Hematopoietic multipotent progenitor cell treated with erythropoietin and hydrocortisone succinate and interleukin-3 and kit ligand, for 6 days (in vitro differentiated cells): ENCODE measurements at places on chromosomes 2 and 18.
A peak's percentile ranks its signal among the peaks of the same experiment; 100 is the strongest.

DNA sequence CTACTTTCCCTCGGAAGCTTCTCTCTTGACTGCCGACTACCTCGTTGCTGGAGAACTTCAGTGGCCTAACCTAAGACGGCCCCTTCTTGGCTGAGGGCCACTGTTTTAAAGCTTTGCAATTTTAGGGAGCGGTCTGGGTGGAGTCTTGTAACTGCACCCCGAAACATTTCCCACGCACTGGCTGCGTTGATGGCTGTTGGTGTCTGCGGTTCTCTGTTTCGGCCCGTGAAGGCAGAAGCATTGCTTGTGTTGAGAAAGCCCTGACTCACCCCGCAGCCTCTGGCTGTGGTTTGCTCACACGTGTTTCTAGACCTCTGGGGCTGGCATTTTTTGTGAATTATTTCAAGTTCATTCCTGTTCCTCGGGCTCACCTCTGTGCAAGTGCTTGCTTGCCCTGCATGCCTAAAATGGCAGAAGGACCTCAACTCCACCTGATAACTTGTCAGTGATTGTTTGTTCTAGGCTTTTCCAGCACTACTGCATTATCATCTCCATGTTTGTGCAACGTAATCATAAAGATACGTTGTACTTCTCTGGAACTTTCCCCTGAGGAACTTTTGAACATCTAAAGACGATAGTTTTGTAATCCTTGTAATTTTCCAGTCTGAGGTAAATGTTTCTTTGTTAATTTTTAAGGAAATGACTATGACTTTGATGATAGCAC, 94.2 kb upstream of the DLX2 start:
- peak; percentile 57 for DNase-seq

GRCh38 chr2:12636837-12637581, 79.7 kb upstream of the TRIB2 start:
- no peak for DNase-seq

DNA sequence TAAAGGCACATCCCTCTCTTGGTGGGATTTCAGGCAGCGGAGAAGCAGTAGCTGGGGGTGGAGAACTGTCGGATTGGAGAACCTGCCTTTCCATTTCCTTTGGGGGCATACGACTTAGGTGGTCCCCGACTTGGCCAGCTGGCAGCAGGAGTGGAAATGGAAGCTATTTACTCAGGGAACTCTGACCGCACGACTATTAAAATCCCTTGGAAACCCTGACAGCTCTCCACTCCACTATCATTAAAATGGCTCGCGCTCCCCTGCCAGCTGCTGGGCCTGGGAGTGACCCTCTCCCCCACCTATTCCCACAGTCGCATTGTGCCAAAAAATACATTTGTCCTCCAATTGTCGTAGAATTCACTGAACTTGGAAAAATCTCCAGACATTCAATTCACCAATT, 77.7 kb upstream of the APCDD1 start:
- no peak for DNase-seq

GRCh38 chr2:233053928-233054784, 6.0 kb upstream of the INPP5D start:
- DNase-seq, result peak; percentile 77

DNA sequence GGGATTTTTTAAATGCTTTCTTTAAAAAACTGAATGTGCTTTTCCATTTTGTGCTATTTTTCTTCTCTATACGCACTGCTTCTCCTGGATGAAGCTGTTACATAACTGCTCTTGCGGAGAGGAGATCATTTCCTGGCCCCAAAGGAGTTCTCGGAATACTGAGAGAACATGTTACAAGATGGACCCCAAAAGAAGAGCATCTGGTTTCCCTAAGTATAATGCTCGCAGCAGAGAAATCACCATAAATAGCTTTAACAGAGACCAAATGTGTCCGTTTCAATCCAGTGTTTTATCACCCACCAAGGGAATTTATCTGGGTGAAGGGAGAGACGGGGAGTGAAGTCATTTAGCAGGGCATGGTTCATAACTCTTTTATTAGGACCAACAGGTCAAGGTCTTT, 80.1 kb downstream of the RBM43 start:
- DNase-seq, result no peak

DNA sequence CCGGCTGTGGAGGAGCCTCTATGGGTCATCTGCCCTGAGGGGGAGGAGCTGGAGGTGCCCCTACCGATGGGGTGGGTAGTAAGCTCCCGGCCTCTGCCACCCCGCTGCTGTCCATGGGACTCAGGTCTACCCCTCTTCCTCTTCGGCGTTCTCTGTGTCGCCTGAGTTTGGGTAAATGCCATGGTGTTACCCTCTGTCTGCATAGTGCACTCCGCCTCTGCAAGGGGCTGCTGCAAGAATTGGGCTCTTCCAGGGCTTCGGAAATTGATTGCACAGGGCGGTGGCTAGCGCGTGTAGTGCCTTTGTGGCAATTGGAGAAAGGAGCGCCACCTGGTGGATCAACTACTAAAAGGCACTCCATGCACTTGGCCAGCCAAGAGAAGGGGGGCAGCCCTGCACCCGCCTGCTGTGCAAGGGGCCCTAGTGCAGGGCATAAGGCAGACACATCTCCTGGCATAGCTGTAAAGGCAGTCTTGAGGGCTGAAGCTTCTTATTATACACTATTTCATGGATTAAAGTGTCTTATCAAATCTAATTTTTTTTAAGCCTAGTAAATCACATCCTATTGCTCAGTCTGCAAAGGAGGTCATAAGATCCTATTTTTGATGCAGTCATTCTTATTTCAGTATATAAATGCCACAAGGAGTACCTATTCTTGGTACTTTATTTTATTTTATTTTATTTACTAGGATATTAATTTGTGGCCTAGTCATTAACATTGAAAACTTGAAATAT, 308.9 kb downstream of the PDE11A start:
- peak; percentile 93 for DNase-seq

GRCh38 chr2:7348761-7349160, 431.5 kb downstream of the RNF144A start:
- DNase-seq, result no peak

- no peak for DNase-seq
These were observed 99.1 kb downstream of the EN1 start for GRCh38 chr2:118748245-118748885.

GRCh38 chr18:63319383-63320122, at the start of gene BCL2:
Gene BCL2, minus strand, starts transcription at chr18:63319769.
- peak; percentile 66 for DNase-seq

- DNase-seq, result no peak
These were observed 10.4 kb upstream of the MAP4K3 start for GRCh38 chr2:39447266-39448168.

GRCh38 chr18:70380915-70381896, 92.4 kb downstream of the SOCS6 start:
- DNase-seq, result peak; percentile 46

GRCh38 chr18:9876212-9876866, 9.4 kb upstream of the TXNDC2 start:
- peak; percentile 22 for DNase-seq

GRCh38 chr2:128520791-128521190, 202.1 kb upstream of the HS6ST1 start:
- DNase-seq, result peak; percentile 54

- no peak for DNase-seq
These were observed 185.1 kb upstream of the ZNF804A start for GRCh38 chr2:184413221-184413620.

DNA sequence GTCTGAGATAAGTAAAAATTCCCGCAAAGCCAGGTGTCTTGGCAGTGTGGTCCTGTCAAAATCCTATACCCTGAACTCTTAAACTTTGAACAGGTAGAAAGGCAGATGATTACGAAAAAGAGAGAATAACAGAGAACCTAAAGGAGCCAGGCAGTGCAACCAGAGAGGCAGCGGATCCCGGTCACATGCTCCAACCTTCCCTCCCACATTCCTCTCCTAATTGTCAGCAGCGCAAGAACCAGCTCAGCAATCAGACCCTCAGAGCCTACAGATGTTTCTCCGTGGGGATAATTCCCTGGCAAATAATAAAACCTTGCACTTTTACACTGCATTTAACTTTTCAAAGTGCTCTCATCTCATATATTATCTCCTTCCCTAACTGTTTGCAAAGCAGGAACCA, 124.8 kb downstream of the EPHA4 start:
- DNase-seq, result no peak

DNA sequence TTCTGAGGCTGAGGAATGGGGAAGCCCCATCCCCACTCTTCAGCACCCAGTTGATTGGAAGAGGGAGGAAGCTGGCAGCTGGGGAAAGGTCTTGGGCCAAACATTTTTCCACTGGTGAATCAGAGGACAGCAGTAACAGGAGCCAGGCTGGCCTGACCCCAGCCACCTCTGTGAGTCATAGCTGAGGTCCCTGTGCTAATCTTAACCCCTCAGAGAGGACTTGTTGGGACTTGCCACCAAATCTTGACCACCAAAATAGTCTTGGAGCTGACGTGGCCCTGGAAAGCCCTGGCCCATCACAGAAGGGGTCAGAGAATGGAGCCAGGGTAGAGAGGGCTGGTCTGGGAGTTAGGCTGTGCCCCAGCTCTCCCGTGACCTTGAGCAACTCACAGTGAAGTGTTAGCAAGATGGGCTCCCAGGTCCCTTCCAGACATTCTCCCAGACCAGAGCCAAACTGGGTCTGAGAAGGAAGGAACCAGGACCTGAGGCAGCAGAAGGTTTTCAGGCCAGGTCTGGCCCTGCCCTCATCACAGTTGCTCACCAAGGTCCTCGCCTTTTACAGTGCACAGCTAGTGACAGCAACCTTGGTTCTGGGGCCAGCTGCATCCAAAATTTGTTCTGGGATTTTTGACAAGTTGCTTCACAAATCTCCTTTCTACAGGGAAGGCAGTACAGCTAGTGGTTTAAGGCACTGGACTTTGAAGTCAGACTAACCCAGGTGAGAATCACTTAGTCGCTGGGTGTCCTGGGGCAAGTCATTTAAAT, 266.6 kb downstream of the CYP26B1 start:
- no peak for DNase-seq

- DNase-seq, result no peak
These were observed 195.5 kb upstream of the CTAGE1 start for GRCh38 chr18:22613058-22613690.

DNA sequence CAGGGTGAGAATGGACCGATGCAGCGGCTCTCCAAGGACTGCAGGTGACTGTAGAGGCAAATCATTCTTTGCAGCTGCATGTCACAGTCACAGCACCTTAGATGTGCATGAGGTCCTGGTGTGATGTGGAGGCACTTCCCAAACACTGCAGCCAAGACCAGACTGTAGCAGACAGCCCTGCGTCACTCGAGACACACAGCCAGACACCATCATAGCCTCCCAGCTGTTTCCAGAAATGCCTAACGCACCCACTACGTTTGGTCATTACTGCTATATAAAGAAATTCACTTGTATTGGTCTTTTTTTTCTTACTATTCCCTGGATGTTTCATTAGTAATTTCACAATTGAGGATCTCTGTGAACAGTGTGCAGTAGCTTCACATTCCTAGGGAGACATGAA, 60.9 kb downstream of the SH3YL1 start:
- no peak for DNase-seq

DNA sequence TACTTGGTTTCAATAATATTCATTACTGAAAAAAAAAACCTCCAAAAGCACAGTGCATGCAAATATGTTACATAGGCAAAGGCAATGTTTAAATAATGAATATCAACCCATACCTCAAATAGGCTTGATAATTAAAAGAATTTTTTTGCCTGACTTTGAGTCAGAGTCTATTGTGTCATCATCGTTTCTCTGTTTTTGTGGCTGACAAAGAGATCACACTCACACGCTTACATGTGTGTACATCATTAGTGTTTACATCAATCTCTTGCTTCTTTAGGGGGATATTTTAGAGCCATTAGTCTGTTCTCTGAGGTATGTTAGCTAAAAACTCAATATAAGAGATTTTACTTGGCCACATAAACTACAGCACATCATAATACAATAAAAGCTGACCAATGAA, 150.3 kb upstream of the MMADHC start:
- no peak for DNase-seq

DNA sequence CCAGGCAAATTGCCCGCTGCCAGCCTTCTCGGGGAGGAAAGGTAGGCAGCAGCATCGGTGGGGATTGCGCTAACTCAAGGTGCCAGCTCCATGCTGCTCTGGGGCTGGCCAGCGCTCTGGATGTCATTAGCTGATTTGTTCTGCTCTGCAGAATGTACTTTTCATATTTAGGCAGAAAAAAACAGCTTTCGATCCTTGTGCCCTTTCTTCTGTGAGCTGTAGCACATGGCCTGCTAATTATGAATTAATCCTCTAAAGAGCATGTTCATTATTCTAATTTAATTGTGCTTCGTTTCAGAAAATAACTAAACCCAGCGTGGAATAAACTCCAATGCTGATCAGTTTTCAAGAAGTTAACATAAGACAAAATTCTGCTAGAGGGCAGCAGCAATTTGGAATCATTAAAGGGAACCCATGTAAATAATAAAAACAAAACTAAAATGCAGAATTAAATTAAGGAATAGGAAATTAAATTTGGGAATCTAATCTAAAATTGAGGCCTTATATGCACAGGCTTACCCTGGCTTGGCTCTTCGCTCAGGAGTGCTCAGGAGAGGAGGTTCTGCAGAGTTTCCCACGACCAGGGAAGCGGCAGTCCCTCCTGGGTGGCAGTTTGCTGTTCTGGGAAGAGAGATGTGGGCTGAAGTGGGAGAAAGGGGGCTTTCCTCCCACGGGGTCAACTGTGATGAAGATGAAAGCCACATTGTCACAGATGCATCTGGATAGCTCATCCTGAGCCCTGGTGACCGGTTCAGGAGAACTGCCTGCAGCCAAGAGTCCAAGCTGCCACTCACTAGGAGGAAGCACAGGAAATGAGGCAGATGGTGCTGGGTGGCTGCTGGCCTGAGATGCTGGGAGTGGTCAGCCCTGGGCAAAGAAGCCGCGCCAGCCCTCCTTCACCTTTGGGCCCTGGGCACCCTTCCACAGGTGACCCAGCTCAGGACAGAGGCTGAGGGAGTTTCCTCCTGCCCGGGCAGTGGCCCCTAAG, 93.2 kb upstream of the PKDCC start:
- no peak for DNase-seq
